ENCODE measurements at places on chromosomes 12 and 14.
A peak's percentile ranks its signal among the peaks of the same experiment; 100 is the strongest.

GRCh38 chr12:125079648-125080645 lies 14.7 kb downstream of the AACS start:
- DNase-seq: peak; percentile 70

GRCh38 chr12:110330544-110330943 lies 49.5 kb downstream of the ATP2A2 start:
- peak; percentile 35 for DNase-seq

GRCh38 chr14:100779691-100780080 lies 46.2 kb upstream of the MEG3 start:
- no peak for DNase-seq

GRCh38 chr12:131385313-131386166 lies 325.4 kb upstream of the SFSWAP start:
- DNase-seq: no peak

DNA sequence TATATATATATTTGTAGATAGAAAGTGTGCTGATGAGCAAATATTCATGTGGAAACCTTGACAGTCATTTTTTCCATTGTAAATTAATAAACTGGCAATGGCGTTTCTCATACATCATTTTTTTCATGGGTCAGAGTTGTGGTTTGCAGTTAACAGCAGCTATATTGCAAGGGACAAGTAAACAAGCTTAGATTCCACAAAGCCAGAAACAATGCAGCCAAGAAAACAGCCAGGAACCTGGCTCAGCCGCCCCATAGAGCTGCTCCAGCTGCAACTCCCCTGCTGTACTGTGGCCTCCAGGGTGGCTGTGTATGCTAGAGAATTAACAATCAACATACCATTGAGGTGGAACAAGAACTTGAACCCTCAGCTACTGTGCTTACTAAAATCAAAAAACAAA lies 298.2 kb downstream of the TMEM132D start:
- no peak for DNase-seq

GRCh38 chr14:95538801-95539509 lies 4.1 kb downstream of the GLRX5 start:
- no peak for DNase-seq

GRCh38 chr14:29803045-29803444 lies 124.6 kb downstream of the PRKD1 start:
- no peak for DNase-seq

DNA sequence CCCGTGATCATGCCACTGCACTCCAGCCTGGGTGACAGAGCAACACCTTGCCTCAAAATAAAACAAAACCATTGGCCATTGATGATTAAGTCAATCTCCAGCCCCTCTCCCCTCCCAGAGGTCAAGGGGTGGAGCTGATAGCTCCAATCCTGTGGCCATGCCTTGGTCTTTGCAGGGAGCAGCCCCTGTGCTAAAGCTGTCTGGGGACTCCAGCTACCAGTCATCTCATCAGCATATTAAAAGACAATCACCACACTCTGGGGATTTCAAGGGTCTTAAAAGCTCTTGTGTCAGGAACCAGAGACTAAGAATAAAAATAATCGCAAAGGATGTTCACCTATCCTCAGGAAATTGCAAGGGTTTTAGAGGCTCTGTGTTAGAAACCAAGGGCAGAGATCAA lies 30.6 kb downstream of the HCAR2 start:
- no peak for DNase-seq

DNA sequence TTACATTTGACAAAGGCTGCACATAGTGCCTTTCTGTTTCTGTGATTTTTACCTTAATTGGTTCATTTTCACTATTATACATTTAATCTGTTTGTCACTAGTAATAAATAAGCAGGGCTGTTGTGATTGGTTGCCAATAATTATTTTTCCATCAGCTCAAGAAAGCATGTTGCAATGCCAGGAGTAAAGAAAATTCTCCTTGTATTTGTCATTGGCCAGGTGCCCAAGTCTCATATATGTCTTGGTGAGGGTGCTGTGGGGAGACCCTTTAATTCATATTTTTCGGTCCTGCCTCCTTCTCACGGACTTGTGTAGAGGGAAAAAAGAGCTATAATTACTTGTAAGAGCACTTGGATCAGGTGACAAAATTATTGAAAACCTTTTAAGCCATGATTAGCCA lies 108.0 kb downstream of the KITLG start:
- DNase-seq: no peak

GRCh38 chr12:124917135-124917840 lies 2.8 kb upstream of the UBC start:
- peak; percentile 100 for DNase-seq

DNA sequence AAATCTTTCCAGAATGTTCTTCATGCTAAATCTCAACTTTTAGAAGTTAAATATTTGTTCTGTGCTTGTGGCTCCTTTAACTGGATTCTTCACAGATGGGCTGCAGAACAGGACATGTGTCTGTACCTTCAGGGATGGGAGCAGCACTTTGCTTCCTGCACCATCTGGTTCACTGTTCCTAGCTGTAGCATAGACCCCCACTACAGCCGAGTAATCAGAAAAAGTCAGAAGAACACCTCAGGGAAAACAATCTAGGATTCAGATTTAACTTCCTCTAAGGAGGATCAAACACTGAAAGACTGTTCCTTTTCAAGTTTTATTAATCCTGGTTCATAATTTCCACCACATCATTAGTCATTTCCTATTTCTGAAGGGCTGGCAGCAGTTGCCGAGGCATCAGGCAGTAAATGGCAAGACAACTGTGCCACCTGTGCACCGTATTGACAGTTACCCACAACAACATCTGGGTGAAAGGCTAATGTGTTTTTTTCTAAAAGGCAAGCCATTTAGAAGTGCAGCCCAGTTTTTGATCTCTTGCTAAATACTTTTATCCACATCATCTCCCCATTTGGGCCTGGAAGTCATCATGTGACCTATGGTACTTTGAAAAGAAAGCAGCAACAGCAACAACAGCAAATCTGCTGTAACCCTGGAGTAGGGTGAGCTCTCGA lies 212.8 kb upstream of the BMP4 start:
- DNase-seq: no peak

DNA sequence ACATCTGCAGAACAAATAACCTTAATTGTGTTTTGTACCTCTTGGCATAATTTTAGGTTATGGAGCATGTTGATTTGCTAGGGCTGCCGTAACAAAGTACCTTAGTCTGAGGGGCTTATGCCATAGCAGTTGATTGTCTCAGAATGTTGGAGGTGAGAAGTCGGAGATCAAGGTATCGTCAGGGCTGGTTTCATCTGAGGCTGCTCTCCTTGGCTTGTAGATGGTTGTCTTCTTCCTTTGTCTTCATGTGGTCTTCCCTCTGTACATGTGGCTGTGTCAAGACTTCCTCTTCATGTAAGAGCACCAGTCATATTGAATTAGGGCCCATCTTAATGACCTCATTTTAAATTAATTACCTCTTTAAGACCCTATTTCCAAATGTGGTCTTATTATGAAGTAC lies 64.4 kb upstream of the PTHLH start:
- DNase-seq: no peak

GRCh38 chr12:76317976-76318375 lies 30.2 kb downstream of the BBS10 start:
- DNase-seq: no peak

- peak; percentile 70 for DNase-seq
These were observed 1.3 kb upstream of the TEDC1 start for GRCh38 chr14:105489542-105490266.

- DNase-seq: peak; percentile 6
These were observed 837.6 kb downstream of the VRK1 start for GRCh38 chr14:97634751-97635150.

- no peak for DNase-seq
These were observed 194.9 kb upstream of the RMST start for GRCh38 chr12:97267594-97268202.

DNA sequence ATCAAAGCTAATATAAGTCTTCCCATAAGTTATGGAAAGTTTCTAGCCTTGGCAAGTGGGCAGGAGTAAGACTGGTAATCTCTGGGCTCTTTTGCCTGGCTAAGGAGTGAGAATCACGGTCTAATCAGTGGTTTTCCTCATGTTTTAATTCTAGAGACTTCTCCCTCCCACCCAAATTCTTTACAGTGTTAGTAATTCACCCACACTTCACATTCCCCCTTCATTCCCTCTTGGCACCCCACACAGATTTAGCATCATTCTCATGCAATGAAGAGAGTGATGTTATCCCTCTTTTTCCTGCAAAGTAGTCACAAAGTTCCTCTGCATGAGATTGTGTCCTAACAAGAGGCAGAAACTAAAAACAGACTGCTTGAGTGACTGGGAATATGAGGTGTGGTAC lies 28.6 kb upstream of the CACNA2D4 start:
- DNase-seq: no peak

GRCh38 chr12:127628645-127629044 lies 638.3 kb upstream of the TMEM132C start:
- no peak for DNase-seq

- DNase-seq: peak; percentile 44
These were observed 8.5 kb downstream of the CTDSP2 start for GRCh38 chr12:57837864-57838562.

GRCh38 chr12:54045868-54046521 lies 7.6 kb upstream of the HOXC4 start:
- no peak for DNase-seq

DNA sequence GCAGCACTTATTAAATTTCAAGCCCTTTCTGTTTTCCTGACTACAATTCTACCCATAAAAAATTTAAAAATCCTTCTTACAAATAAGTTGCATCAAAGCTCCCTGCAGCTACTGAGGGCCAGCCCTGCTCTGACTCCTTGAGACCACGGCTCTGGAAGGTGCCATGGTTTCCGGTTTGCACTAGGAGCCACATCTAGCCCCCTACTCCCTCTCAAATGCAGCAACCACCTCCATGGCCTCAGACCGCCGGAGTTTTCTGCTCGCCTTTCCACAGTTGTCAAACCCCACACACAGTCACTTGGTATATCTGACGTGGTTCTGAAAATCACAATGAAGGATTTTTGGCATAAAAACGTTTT lies 30.1 kb downstream of the P2RX4 start:
- no peak for DNase-seq

DNA sequence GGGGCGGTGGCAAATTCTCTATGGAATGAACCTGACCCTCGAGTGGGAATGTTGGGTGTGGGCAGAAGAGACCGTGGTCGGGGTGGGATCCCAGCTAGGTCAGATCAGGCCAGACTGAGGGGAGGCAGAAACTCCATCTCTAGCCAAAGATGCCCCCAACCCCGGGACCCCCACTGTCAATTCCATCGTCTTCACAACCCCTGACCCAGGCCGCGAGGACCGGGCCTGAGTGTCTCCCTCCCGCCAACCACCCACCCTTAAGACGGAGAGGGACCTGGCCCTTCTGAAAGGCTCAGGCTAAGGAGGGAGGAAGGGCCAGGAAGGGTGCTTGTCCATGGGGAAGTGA lies 760 bp downstream of the PLEKHD1 start:
- no peak for DNase-seq

GRCh38 chr12:25023808-25024207 lies 74.9 kb upstream of the BCAT1 start:
- DNase-seq: no peak

- DNase-seq: no peak
These were observed 2.6 kb downstream of the GLRX5 start for GRCh38 chr14:95537298-95538089.

DNA sequence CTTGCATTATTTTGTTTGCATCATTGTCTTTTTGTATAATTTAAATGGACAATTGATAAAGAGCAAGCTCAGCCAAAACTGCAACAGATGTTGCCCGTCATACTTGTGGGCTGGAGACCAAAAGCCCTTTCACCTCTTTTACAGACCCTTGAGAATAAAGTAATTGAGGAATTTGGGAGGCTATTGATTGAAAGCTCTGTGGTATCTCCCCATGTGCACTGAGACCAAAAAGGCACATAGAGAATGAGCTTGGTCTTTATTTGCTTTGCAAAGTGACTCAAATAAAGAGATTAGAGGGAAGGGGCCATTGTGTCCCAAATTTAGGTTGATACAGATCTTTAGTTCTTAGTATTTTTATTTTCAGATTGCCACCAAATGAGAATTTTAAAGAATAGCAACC lies 617.6 kb downstream of the TRHDE start:
- no peak for DNase-seq

GRCh38 chr12:52321418-52321817 lies 220 bp upstream of the KRT83 start:
- no peak for DNase-seq

DNA sequence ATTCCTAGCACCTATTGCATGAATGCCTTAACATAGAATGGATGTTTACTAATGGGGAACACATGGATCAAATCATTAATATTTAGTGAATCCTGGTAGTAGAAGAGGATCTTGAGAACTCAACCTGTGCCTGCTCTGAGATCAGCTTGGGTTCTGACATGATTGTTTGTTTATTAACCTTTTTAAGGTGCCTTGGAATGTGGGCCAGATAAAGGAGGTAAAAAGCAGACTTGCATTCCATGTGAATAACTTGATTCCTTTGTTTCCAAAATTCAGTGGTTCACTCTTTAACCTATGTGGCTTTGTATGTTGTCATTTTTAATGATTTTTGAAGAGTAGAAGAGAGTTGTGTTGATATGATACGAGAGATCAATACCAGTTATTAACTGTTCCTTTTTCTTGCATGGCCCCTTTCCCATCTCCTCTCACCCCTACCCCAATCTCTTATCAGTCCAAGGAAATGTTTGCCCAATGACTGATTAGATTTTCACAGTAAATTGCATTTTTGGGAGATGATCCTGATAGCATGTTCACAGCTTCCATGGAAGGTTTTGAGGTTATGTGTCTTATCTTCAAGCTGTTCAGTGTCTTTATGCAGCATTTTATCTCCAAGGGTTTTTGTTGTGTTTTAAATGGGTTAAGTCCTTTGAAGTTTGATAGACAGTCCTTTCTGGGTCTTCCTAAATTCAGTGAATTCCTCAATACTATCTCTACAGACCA lies 193.7 kb upstream of the FRMD6 start:
- DNase-seq: no peak

- no peak for DNase-seq
These were observed 143.6 kb downstream of the PAWR start for GRCh38 chr12:79547044-79547734.

- no peak for DNase-seq
These were observed 43.1 kb upstream of the CCDC196 start for GRCh38 chr14:66442953-66443571.

DNA sequence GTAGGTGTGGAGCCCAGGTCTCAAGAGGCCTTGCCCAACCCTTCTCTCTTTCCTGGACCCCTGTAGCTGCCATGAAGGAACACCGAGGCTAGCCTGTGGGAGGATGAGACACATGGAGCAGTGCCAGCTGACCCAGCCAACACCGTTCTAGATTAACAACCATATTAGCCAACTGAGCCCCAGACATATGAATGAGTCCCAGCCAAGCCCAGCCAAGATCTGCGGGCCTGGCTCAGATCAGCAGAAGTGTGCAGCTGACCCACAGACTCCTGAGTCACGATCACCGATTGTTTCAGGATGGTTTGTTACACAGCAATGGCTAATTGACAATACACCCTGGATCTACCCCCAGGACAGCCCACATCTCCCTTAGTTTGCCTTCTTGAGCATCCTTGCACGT lies 82.1 kb downstream of the NTF3 start:
- DNase-seq: no peak

- DNase-seq: peak; percentile 12
These were observed 90.6 kb upstream of the BCL2L14 start for GRCh38 chr12:11980115-11980514.

DNA sequence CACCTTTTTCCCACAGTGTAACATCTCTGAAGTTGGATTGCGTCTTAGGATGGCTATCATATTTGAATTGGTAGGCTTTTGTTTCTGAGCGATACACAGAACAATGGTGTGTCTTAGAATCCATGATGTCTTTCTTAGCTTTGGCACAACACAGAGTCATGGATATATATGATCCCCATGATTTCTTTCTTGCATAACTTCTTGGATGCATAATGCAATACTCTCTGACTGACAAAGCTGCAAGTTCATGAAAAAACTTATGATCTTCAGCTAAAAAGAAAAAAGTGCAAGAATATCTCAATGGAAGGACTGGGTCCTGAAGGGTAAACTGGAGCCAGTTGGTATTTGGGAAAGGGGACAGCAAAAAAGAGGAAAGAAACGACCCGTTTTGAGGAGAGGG lies 48.1 kb downstream of the VWF start:
- no peak for DNase-seq

All from inflammatory macrophage treated with lipopolysaccharide for 4 hours (primary cell).